ENCODE measurements at places on chromosomes 7 and 10.

DNA sequence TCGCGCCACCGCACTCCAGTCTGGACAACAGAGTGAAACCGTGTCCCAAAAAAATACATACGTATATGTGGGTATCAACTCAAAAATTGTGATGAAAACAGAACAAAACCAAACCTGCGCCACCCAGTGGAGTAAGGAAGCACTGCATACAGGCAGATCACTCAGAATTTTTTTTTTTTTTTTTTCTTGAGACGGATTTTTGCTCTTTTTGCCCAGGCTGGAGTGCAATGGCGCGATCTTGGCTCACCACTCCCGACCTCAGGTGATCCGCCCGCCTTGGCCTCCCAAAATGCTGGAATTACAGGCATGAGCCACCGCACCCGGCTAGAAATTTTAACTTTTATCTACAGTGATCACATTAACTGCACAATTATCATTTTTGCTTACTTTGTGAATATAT, 9.1 kb upstream of the TMEM236 start:
- peak; percentile 79 for DNase-seq

DNA sequence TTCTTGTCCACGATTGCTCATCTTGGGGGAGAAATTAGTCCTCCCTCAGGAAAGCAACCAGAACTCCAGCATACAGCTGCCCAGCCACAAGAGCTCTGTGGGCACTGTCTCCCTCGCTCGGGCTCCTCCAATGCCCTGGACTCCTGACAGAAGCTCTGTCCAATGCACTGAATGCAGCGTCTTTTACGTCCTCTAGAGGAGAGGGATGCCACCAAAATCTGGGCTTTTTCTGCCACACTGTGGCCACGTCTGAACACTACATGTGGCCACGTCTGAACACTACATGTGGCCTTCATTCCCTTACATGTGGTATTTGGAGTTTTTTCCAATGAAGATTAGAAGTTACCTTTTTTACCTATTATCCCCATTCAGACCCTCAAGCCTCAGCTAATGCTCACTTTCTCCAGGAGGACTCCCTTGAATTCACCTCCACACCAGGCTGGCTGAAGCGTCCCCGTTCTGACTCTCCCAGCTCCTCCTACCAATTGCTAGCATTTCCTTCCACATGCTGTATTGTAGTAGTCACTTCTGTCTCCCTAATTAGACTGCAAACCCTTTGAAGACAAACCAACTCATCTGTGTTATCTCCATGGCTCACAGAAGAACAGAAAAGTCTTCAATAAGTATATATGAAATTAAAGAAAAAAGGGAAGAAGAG, 134.3 kb upstream of the PDE1C start:
- DNase-seq: peak; percentile 82

DNA sequence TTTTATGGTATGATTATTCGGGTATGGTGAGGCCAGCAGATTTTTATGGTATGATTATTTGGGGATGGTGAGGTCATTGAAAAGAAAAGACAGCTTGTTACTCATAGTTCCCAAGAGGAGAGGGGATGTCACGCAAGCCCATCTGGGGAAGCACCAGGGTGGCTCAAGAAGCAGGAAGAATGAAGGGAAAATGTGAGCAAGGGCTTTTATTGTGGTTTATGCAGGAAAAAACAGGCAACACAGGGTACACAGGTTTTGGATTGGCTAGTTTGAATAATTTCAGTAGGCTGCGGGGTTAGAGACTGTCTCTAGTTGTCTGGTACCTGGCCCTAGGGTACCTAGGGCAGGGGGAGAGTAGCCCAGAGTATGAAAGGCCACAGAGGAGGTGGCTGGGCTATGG, 26.8 kb upstream of the DGKI start:
- DNase-seq: no peak

DNA sequence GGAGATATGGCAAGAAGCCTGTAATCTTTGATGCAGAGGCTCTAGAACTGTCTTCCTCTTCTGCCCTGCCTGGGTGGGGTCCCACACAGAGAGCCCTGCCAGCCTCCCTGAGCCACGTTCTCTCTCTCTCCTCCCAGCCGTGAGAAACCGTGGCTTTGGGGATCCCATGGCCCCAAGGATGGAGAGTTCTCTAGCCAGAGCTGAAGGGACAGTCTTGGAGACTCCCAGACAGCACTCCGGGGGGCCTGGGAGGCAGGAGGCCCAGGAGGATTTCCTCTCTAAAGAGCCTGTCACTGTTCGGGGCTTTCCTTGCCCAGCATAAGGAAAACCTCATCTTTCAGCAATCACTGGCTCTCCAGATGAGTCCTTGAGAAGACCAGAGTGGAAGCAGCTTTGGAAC, 227.1 kb downstream of the ARHGAP12 start:
- DNase-seq: no peak

DNA sequence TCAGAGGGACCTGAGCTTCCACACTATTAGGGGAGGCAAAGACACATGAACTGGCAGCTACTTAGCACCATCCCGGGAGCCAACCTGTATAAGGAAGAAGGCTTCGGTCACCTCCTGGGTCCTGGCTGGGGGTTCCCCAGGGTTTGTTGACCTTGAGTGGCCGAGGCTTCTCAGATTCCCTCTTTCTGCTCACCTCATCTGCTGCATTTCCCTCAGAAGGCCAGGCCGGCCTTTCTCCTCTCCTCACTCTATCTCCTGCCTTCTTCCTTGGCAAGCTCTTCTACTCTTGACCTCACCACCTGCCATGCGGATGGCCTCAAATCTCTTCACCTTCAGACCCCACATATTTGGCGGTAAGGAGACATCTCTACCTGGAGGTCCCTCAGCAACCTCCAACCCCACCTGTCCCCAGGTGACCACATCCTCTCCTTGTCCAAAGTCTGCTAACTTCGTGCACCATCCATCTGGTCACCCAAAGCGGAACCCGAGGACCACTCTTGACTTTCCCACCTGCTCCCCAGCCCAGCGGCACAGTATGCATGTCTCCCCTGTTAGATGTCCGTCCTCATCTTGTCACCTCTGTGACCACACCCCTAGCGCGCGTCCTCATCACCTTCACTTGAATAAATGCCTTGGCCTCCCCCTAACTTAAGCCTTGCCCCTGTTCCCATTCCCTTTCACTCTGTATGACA, 133.8 kb upstream of the UNC5B start:
- DNase-seq: no peak

GRCh38 chr7:26185131-26185843, 15.3 kb downstream of the HNRNPA2B1 start:
- DNase-seq: no peak

DNA sequence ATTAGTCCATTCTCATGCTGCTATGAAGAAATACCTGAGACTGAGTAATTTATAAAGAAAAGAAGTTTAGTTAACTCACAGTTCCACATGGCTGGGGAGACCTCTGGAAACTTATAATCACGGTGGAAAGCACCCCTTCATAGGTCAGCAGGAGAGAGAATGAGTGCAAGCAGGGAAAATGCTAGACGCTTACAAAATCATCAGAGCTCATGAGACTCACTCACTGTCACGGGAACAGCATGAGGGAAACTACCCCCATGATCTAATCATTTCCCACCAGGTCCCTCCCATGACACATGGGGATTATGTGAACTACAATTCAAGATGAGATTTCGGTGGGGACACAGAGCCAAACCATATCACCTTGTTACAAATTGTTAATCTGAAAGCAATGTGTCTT, 15.8 kb downstream of the TAS2R39 start:
- no peak for DNase-seq

DNA sequence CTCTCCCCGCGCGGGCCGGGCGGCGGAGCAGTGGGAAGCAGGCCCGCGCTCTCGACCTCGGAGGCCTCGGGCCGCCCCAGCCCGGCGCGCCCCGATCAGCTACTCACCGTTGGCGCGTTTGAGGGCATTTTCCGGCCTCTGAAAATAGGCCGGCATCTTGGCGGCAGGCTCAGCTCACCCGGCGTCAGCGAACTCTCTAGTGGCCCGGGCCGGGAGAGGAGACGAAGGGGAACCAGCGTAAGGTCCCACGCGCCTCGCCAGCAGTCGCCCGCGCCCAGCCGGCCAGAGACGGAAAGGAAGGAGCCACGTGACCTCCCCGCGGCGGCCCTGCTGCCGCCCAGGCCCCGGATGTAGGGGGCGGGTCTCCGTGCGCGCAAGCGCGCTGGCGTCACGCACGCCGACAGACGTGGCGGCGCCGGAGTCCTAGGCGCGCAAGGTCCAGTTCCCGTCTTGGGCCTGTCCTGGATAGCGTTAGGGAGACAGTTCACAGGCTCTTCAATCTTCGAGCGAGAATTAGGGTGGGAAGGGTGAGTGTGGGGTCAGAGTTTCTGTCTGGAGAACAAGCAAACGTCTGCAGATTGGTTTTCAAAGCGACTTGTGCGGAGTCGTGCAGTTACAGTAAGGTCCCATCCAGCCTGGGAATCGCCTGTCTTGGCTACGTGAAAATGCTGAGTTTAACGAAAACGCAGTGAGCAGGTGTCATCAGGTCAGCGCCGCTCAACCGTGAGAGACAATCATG, at the start of gene EIF3A:
Gene EIF3A (minus strand): TSS at position 297 of the 739 bp plus-strand sequence. CDS start 141 bp downstream, at position 156.
- peak; percentile 95 for DNase-seq

DNA sequence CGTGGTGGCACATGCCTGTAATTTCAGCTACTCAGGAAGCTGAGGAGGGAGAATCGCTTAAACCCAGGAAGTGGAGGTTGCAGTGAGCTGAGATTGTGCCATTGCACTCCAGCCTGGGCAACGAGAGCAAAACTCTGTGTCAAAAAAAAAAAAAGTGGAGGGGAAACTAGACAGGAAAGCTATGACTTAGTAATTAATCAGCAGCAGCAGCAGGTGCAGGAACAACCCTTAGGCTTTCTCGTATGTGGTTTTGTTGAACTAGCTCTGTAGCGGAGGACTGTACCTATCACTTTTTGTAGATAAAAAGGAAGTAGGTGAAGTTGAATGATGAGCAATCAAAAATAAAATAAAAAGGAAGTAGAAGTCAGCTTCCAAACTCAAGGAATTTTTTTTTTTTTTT, 76.9 kb upstream of the KMT2C start:
- DNase-seq: no peak

- no peak for DNase-seq
Measured at GRCh38 chr7:85133560-85133959, 53.3 kb downstream of the SEMA3D start.

DNA sequence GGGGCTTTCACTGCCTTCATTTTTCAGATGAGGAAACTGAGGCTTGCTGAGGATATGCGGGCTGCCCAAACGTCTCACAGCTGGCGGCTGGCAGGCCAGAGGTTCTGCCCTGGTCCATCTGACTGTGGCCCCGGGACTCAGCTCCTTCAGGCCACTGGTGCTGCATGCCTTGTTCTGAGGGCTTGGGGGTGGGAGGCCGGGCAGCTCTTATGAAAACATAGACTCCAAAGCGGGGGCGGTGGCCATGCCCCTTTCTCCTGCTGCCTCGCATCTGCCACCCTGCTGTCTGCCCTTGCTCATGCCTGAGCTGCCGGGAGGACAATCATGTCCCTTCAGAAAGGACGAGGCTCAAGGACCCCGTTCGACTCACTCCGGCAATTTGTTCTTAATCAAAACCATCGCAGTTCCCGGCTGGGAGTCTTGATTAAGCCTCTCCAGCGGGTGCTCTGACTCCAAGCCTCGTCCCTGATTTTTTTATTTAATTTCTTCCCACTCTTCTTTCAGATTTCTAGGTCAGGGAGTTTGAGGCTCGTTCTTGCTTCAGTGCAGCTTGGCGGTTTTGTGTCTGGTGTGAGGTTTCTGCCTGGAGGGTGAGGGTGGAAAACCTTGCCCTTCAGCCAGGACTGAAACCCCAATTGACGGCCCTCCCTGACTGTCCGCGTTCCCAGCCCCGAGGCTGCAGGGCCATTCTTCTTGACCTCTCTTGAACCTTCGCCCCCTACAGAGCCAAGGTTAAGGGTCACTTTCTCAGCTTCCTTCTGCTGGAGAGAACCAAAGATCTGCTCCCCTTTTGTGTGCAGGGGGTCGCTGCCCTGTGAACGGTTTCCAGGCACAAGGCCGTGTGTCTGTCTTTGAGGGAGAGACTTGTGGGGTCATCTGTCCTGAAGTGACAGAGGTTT, 120.8 kb downstream of the DNAJB6 start:
- DNase-seq: no peak

DNA sequence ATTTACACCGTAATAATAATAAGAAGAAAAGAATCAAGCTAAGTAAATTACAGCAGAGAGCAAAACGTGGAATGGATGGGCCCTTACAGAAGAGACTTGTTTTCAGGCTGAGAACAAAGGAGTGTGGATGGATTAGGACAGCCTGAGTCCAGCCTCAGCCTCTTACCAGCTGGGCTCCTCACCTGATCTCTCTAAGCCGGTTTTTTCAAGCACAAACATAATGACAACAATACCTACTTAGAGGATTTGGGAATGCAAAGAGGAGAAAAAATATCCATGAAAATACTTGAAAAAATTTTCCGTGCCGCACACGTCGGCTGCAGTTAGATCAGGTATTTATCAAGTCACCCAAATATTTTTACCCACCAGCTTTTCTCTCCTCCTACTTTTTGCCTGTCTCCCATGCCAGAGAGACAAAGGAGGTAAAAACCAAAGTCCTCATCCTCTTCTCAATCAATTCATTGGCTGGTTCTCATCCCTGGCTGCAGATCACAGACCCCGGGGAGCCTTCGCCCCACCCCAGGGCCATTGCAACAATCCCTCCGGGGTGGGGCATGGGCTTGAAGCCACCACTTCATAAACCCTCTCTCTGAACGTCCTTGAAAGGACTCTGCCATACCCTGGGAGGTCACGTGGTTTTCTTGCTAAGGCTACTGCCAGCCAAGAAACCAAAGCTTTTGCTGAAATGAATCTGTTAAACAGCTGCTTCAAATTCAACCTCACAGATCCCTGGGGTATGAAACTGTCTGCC, 29.7 kb upstream of the GTF2I start:
- DNase-seq: peak; percentile 71

DNA sequence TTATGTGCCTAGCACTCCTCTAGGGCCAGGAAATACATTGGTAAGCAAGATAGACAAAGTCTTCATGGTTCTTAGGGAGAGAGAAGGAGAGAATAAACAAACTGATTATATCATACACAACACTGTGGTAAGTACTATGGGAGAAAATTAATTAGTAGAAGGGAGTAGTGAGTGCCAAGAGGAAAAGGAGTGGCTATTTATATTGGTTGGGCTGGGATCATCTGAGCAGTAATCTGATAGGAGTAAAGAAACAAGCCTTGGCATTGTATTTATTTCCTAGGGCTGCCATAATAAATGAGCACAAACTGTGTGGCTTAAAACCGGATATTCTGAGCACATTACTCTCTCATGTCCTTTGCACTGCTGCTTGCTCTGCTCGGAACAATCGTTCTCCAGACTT, 158.1 kb upstream of the PHF14 start:
- no peak for DNase-seq

- DNase-seq: peak; percentile 60
Measured at GRCh38 chr10:71314028-71314693, 4.9 kb upstream of the SLC29A3 start.

DNA sequence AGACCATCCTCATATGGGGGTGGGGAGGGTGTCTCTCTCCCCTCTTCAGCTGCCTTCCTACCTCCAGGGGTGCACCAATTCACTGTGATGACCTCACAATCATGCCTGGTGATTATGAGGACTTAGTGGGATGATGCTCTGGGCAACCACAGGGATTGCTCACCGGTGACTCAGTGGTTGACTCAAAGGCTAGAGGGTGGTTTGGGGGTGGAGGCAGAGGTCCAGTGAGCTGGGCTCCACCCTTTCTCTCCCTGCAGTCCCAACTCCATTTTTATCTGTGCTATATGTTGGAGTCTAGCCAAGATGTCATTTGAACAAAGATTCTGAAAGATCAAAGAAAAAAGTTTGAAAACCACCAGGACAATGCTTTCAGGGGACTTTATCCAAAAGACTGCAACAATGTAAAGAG, 286.9 kb downstream of the KCNMA1 start:
- peak; percentile 22 for DNase-seq

Measured in A673 (cell line).